HT-29 (cell line): ENCODE measurements at places on chromosomes 5 and 9.
A peak's percentile ranks its signal among the peaks of the same experiment; 100 is the strongest.

- DNase-seq = peak; percentile 77
Measured at GRCh38 chr5:31186672-31187267, 6.7 kb upstream of the CDH6 start.

- no peak for DNase-seq
Measured at GRCh38 chr9:124594225-124594624, 87.0 kb upstream of the NR5A1 start.

- peak; percentile 38 for DNase-seq
Measured at GRCh38 chr9:137128862-137129455, 10.0 kb upstream of the GRIN1 start.

- no peak for DNase-seq
Measured at GRCh38 chr9:70229026-70229425, 29.8 kb upstream of the SMC5 start.

DNA sequence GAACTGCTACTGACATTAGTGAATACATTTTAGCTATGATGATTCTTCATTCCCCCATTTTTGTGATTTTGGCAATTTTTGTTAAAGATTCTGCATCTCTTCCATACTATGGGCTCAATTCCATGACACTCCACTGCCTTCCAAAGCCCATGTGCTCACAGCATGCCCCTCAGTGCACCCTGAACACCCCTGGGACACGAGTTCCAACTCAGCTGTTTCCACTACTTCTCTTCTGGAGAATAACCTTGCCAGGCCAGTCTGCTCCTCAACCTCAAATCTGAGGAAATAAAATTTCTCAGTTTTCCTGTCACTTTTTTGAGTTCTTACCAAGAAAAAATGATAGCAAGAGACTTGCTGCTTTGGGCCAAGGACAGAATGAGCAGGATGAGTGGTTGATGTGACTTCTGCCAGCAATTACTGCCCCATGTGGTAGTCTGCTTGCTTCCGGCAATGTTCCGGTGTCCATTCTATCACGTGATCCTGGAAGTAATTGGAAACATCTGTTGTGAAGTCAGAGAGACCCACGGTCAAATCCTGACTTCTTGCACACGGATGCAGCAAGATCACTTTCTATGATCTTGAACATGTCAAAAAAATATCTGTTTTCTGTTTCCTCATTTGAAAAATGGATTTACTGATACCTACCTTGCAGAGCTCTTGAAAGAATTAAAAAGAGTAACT is 58.3 kb downstream of the EGFLAM start:
- no peak for DNase-seq

GRCh38 chr5:112125903-112126302 is 293.2 kb downstream of the EPB41L4A start:
- no peak for DNase-seq

- DNase-seq = peak; percentile 12
Measured at GRCh38 chr5:94397508-94397907, 220.9 kb downstream of the KIAA0825 start.

GRCh38 chr9:79562749-79563386 is 8.9 kb upstream of the TLE4 start:
- no peak for DNase-seq

GRCh38 chr5:51375084-51375483 is 8.2 kb upstream of the ISL1 start:
- no peak for DNase-seq

DNA sequence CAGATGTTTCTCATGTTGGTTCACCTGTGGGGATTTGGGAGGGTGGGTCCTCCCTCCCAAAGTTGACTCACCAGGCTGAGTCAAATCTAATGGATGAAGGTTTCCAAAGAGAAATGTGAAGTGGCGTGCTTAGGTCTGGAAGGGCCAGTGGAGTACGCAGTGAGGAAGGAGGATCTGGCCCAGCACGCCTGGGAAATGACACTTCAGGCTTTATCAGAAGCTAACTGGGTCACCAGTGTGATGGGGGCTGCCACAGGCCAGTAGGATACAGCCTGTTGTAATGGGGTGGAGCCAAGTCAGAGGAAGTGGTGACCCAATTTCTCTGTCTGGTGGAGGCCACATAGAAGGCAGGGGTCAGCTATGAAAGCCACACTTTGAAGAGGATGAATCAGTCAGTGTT is 18.0 kb downstream of the POLR1E start:
- DNase-seq = no peak

DNA sequence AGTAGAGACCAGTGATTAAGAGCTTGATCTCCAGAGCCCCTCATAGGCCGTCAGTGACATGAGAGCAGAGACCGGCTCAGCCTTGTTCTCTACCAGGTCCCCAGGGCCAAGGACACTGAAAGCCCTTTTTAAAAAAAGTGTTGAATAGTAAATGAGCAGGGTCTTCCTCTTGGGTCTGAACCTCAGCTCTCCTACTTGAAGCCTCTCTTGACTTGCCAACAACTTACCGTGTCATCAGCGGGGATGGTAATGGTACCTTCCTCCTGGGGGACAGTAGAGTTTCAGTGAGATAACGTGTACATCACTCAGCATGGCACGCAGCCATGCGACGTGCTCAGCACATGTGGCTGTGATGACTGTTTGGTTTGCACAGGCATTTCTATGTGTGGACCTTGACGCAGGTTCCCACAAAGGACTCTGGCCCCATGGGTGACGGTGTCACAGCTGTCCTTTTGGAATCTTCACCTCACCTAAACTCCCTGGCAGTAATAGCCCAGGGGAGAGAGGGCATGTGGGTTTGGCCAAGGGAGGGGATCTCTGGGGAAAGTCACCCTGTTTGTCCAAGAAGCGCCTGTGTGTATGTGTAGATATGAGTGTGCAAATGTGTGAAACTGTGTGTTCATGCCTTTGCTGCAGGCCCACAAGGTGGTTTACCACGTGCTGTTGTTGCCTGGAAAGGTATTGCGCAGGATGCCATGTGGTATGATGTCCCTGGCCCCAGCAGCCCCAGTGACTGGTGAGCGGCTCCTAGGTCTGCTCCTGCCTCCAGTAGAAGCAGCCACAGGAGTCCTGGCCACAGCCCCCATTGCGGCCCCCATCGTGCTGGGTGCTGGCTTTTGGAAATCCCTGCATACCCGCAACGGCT is 18.7 kb downstream of the ERGIC1 start:
- no peak for DNase-seq

DNA sequence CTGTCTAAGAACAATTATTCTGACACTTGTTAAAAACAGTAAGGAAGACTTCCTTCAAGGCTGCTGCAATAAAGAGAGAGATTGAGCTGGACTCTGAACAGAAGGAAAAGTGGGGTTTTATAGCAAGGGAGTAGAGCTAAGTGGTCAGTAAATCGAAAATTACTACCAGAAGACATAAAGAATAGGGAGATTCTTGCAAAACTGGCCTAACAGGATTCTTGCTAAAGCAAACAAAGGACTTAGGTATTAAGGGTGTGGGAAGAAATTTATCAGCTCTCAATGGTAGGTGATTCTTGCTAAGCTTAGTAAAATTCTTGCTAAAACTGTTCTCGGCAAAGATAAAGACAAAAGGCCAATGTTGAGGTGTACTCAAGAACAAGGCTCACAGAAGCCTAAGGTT is 300.5 kb downstream of the SLCO4C1 start:
- peak; percentile 93 for DNase-seq
